ENCODE measurements at places on chromosomes 13 and 19.
A peak's percentile ranks its signal among the peaks of the same experiment; 100 is the strongest.

GRCh38 chr13:89361909-89362308 lies 1690.7 kb downstream of the SLITRK5 start:
- DNase-seq = no peak

DNA sequence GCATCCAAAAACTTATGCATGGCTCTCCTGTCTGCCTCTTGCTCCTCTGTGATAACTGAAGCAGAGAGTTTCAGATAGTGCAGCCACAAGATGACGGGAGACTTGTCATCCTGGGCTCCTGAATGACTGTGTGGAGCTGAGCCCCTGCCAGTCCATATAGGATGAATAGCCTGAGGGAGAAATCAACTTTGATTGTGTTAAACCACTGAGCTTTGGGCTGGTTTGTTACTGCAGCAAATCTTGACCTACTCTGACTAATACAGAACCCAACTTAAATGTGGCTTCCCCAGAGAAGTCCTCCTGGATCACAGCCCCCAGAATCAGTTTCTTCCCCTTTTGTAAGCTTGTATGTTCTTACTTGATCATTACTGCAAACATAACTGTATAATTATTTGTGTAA lies 11.2 kb upstream of the ATG4D start:
- DNase-seq = no peak

- DNase-seq = no peak
Measured at GRCh38 chr13:48576448-48577010, 43.6 kb upstream of the RCBTB2 start.

- DNase-seq = no peak
Measured at GRCh38 chr13:100473087-100473486, 115.5 kb downstream of the GGACT start.

DNA sequence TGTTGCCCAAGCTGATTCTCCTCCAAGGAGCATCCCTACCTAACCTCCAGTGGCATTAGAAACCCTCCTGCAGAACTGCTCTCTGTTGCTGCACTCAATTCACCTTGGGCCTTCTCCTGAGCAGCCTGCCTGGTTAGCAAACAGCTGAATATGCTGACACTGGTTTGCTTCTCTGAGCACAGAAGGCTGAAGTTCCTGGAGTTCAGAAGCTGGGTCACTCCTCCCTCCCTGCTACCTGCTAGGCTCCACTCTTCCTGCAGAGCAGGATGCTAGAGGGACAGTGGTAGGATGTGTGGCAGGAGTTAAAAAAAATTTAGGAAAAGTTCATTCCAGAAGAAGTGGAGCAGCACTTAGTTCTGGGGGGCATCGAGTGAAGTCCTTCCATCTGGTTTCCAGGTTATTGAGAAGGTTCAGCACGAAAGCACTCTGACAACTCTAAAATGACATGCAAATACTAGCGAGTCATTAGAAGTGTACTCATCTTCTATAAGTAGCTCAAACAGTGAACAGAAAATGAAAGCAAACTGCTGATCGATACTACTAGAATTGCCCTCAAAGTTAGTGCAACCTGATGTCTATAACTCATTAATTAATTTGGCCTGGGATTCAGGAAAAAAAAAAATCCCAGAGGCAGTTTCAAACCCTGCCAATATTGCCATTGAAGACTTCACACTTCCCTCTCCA lies 293.7 kb downstream of the POU4F1 start:
- DNase-seq = no peak

DNA sequence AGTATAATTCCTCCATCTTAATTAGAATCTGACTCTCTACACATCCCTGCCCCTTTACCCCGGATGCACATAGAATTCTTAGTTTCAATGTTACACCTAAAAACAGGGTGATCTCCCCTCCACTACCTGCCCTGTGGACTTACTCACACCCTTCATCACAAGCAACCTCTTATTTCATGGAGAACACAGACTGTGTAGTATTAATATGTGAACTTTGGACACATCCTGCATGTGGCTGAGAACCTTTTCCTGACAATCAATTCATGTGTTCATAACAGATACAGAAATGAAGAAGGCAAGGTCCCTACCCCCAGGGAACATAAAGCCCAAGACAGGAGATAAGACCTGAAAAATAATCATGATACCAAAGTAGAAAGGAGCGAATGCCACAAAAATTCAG lies 11.8 kb downstream of the CEACAM6 start:
- no peak for DNase-seq

DNA sequence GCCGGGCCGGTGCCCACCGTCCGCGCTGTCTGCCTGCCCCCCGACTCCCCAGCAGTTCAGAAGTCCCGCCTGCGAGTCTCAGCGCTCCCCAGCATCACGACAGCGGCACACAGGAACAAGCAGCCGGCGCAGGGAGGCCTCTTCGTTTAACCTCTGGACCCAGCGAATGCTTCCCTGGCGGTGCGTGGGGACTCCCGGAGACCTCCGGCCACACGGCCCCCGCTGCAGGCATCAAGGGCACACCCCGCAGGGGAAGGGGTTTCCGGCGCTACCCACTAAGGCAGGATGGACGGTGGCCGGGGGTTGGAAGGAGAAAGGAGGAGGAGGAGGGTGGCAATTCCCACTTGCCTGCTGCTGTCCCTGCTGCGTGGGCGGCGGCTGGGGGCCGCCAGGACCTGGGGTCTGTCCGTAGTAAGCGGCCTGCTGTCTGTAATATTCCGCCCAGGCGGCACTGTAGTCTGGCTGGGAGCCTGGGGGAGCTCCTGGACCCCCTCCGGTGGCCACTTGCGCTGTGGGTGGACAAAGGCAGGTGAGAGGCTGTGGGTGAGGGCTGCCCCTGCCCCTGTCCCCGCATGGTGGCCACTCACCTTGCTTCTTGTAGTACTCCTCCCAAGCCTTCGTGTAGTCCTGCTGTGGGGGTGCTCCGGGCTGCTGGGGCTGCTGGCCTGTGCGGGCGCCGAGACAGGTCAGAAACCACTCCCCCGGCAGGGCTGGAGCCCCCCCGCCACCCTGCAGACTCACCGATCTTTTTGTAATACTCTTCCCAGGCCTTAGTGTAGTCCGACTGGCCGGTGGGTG lies 9.6 kb downstream of the KHSRP start:
- no peak for DNase-seq

- DNase-seq = no peak
Measured at GRCh38 chr19:16436780-16437332, 34.9 kb downstream of the EPS15L1 start.

GRCh38 chr19:23415561-23416191 lies 20.4 kb upstream of the ZNF91 start:
- peak; percentile 50 for DNase-seq

GRCh38 chr19:28297036-28297435 lies 915.9 kb downstream of the UQCRFS1 start:
- DNase-seq = no peak

DNA sequence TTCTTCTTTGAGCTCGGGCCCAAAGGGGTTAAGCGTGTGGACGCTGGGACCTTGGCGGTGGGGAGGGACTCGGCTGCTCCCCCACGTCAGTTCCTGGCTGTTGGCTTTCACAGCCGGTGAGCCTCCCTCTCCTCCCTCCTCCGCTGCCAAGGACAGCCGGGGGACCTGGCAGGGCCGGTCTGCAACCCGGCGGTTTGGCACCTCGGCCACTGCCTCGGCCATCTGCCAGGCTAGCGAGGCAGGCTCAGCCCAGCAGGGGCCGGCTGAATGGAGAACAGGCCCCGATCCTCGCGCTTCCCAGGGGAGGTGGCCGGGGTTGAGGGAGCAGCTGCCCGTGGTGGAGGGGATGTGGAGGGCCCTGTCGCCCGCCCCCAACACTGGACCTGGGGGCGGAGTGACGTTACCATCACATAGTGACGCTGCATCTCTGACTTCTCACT lies 5.0 kb downstream of the TLE5 start:
- no peak for DNase-seq

- DNase-seq = no peak
Measured at GRCh38 chr13:61030445-61030844, 385.2 kb downstream of the PCDH20 start.

DNA sequence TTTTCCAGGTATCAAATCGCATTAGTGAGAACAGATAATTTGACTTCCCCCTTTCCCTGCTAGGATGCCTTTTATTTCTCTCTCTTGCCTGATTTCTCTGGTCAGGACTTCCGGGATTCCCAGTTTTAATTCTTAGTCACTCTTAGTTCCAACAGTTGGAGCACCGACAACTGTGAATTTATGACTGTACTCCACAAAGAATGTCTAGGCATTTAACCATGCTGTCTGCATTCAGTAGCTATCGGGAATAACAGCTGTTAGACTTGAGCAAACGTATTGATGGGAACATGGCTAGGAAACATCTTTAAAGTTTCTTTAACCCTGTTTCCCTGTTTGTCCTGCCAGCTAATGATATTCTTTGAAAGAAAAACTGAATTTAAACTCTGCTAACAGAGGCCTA lies 14.1 kb upstream of the SPACA7 start:
- DNase-seq = no peak

DNA sequence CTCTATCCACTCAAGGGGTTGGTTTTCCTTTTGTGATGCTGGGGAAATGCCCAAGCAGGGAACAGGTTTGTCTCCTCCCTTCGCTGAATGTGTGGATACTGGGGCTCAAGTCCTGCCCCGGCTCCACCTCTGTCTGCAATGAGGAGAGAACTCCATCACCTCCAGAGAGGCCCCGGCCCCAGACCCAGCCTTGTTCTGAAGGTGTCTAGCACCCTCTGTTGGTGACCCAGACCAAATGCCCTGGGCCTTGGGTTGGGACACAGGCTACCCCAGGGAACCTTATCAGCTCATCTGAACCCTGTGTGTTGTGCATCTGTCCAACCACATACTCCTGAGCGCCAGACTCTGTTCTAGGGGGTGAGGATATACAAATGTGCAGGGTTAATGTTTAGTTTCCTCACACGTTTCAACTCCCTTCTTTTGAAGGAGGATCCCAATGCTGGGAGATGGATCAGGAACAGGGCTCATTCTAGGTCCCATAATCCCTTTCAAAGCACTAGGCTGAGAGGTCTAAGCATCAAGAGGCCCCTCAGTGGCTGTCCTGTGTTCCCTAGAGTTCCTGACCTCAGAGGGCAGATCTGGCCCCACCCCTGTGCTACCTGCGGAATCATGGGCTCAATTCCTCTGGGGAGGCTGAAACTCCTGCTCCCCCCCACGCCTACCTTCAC lies 112.5 kb upstream of the SLC7A1 start:
- DNase-seq = peak; percentile 64

DNA sequence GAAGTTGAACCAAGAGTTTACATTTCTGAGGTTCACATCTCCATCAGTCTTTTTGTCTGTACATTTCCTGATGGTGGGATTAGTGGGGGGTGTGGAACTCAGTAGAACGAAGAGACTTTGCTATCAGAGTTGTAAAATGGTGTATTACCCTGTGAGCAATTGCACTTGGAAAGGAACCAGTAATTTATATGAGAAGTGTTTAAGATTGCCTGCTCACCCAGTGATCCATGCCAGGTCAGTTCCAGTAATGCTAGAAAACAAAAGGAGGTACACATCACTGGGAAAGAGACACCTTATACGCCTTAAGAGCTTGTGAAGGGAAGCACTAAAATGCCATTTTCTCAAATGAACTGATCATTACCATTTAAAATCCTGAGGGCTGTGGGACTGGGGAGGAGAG lies 7.5 kb upstream of the DACH1 start:
- DNase-seq = no peak

- DNase-seq = no peak
Measured at GRCh38 chr13:111316161-111316730, 4.2 kb upstream of the TEX29 start.

DNA sequence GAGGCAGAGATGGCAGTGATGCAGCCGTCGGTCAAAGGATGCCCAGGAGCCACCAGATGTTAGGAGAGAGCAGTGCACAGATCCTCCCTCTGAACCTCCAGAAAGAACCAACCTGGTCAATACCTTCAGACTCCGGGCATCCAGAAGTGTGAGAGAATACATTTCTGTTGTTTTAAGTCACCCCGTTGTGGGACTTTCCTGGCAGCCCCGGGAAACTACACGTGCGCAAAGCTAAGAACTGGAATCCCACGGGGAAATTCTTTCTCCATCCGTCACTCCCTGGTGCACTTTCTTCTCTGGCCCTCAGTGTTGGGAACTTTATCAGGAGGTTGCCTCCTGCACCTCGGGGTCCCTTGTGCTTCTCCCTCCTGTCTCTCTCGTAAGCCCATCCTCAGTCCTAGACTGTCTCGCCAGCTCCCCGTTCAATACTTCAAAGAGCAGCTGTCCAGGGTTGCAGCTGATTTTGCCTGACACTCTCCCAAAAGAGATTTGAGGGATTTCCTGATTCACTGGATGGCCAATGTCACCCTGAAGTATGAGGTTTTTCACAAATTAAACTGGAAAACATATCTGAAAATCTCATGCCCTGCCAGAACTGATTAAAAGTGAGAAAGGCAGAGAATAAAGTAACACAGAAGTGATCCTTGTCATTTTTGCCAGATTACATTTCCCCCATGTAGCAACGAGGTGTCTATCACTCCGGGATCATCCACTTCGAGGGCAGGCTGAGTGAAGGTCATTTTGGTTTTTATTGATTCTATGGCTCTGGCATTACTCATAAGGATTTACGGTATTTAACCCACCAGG lies 136.8 kb downstream of the DCT start:
- no peak for DNase-seq

DNA sequence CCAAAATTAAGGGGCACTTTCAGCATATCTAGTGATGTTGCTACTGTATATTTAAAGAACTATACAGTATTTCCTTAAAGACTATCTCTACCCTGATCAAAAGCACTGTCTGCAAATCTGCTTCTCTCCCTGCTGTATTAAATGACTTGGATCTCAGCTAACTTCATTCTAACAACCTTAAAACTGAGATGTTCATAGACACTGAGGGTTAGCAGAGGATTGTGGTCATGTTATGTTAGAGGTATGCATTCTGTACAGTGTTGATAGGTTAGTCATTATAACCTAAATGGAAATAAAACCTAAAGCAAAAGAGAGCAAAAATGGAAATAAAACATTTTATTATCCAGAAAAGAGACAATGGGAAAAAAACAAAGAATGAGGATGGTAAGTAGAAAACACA lies 9.9 kb downstream of the GPR183 start:
- no peak for DNase-seq

DNA sequence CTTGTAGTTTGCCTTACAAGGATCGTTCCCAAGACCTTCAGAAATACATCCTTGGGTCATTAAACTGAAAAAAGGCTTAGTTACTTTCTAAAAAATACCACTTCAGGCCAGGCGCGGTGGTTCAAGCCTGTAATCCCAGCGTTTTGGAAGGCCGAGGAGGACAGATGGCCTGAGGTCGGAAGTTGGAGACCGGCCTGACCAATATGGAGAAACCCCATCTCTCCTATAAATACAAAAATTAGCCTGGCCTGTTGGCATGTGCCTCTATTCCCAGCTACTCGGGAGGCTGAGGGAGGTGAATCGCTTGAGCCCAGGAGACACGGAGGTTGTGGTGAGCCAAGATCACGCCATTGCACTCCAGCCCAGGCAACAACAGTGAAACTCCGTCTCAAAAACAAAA lies 2.2 kb upstream of the ZNF28 start:
- no peak for DNase-seq

All from stimulated activated CD8-positive, alpha-beta memory T cell treated with anti-CD3 and anti-CD28 coated beads, Interleukin-4, amount 100 ng/mL, for 48 hours (primary cell).